ENCODE measurements at places on chromosomes 11 and 22. TPM values are rescaled to one million over a fixed set of nuclear protein-coding genes. Genes with fewer than 3 reads are reported as not detected.

ACP2 gene
- total RNA-seq: 31.1 TPM

OR4C6 gene
- total RNA-seq: not detected

OR52E8 gene
- total RNA-seq: not detected

ZNF195 gene
- 23.9 TPM for total RNA-seq

NAALADL1 gene
- total RNA-seq: 10.8 TPM

TRIM44 gene
- 22.4 TPM for total RNA-seq
